ENCODE measurements at places on chromosomes 7 and 10.

DNA sequence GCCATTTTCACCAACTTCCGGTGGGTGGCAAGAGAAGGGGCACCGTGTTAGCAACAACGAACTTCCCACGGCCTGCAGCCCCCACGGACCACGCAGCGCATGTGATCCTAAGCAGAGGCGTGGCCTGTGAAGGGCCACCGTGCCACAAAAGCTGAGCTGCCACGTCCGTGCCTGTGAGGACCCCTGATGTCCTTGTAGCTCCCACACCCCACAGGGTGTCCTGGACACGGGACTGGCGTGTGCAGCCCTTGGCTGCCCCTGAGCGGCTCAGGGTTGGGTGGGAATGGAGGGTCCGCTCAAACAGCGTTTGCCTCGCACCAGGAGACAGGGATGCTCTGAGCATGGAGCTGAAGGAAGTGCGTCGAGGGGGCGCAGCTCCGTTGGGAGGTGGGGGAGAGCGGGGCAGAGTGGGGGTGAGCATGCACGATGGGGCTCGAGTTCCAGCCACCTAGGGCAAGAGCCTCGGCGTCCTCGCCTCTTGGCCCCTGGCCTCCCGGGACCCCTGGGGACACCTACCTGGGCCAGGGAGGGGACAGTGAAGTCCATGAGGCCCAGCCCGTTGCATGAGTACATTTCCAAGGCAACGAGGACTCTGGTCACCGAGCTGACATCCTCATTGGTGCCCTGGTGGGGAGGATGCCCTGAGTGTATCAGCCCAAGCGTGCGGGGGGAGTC is 33.6 kb downstream of the CFAP46 start:
- DNase-seq, result no peak

DNA sequence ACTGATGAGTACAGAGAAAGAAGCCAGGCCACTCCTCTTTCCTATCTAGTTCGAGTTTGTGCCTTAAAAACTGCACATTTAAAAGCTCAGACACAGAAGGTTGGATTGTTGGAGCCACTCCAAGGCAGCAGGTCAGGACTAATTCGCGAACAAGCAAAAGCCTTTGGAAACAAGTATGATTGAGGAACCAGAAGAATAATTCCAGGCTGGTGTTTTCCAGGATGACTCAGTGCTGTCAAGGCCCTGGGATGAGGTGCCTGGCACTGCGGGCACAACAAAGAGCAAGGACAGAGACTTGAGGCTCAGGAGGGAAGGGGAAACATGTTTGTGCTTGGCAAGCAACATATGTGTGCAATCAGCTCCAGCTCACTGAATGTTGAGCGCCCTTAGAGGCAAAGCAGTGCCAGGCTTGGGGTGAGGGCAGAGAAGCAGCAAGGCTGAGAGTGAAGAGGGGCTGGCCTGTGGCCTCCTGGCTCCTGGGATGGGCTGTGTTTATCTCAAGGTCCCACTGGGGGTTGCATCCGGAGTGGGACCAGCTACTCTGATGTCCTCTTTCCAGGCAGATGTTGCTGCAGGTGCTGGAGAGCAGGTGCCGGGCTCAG is 44.1 kb downstream of the VSTM4 start:
- no peak for DNase-seq

- DNase-seq, result peak; percentile 22
Observed at GRCh38 chr7:128162666-128163065, 78.4 kb upstream of the LEP start.

GRCh38 chr10:71255808-71256660 is 43.7 kb downstream of the UNC5B start:
- DNase-seq, result no peak

- DNase-seq, result peak; percentile 94
Observed at GRCh38 chr10:73940634-73941221, 29.8 kb downstream of the PLAU start.

GRCh38 chr10:90856964-90857634 is 740 bp downstream of the HTR7 start:
- peak; percentile 66 for DNase-seq

GRCh38 chr7:106022193-106022821 is 59.2 kb downstream of the CDHR3 start:
- peak; percentile 82 for DNase-seq

DNA sequence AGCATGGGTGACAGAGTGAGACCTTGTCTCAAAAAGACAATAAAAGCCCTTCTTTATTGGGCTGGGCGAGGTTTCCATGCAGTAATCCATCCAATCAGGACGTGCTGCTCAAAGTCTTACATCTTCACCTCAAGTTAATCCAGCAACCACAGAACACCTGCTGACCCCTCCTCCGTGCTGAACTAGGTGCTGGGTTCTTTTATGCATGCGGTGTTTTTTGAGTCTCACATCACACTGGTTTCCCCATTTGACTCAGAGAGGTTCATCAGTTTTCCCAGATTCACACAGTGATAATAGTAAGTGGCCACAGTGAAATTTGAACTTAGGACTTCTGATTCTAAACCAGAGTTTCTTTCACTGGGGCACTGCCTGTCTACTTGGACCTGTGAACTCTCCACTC is 58.3 kb upstream of the GTF2I start:
- no peak for DNase-seq

DNA sequence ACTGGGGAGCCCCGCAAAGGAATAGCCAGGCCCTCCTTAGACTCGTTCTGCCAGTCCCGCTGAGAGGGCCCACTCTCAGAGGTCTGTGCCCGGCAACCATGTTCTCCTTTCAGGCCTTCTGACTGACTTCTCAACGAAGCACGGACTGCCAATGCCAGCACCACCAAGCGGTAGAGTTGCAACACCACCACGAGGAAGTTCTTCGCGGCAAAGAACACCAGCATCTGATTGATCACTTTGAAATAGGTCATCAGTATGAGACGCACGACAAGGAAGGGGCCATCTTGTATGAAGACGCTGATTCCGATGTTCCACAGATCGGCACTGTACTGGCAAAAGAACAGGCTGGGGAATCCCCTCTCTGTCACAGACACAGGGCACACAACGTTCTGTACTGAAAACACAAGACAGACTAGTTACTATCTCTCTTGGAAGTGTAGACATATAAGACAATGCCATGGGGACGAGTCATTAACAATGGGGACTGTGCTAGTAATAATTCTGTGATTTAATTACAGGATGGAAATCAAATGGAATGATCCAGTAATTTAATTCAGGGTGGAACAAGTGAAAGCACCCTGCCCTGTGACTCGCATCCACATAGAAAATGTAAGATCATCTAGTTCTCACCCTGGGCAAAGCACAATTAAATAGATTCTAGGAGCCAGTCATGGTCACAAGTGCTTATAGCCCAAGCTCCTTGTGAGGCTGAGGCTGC is 42.7 kb downstream of the TMEM26 start:
- DNase-seq, result no peak

- peak; percentile 88 for DNase-seq
Observed at GRCh38 chr7:76020031-76020714, 25.8 kb upstream of the TMEM120A start.

GRCh38 chr7:115008465-115009114 is 86.7 kb downstream of the MDFIC start:
- peak; percentile 62 for DNase-seq

GRCh38 chr7:16086743-16087142 is 334.6 kb downstream of the CRPPA start:
- no peak for DNase-seq

DNA sequence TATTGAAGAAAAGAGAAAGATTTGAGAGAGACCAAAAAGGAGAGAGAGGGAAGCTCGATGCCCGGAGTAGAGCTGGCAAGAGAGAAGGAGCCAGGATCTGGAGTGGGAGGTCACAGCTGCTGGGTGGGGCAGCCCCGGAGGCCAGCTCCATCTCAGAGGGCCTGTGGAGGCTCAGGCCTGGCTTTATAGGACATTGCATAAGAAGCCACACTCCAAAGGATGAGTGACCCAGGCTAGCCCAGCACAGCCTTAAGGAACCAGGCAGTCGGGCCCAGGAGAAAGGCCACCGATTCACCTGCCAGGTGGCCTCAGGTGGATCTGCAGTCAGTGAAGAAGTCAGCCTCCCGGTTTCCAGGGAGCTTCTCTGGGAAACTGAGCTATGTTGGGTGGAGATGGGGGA is 676 bp downstream of the PLAC9 start:
- DNase-seq, result peak; percentile 22

DNA sequence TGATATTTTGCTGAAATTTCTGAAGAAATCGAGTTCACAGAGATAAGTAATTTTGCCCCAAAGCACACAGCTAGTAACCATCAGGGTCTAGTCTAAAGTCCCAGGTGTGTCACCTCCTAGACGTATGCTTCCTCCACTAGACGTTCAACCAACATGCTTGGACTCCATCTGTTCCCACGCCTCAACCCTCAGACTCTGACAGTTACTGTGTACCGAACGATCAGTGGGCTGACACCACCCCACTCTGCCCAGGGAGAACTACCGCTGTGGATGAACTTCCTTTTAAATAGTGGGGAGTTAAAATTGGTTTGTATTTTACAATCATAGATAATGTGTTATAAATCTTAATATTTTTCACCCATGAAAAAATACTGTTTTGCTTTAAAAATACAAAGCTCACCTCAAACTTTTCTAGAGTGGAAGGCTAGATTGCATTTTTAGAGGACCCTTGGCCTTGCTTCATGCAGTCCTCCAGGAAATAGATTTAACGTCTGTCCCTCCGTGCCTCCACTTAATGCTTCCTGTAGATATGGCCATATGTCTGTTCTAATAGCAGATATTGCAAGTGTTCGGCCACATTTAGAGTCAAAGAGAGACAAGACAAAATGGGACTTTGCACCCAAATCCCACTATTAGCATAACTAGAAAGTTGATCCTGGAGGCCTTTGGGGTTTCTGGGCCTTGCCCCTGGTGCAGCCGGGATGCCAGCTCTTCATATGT is 91.4 kb upstream of the ZPBP start:
- no peak for DNase-seq

- no peak for DNase-seq
Observed at GRCh38 chr10:20207653-20208052, 391.4 kb downstream of the PLXDC2 start.

DNA sequence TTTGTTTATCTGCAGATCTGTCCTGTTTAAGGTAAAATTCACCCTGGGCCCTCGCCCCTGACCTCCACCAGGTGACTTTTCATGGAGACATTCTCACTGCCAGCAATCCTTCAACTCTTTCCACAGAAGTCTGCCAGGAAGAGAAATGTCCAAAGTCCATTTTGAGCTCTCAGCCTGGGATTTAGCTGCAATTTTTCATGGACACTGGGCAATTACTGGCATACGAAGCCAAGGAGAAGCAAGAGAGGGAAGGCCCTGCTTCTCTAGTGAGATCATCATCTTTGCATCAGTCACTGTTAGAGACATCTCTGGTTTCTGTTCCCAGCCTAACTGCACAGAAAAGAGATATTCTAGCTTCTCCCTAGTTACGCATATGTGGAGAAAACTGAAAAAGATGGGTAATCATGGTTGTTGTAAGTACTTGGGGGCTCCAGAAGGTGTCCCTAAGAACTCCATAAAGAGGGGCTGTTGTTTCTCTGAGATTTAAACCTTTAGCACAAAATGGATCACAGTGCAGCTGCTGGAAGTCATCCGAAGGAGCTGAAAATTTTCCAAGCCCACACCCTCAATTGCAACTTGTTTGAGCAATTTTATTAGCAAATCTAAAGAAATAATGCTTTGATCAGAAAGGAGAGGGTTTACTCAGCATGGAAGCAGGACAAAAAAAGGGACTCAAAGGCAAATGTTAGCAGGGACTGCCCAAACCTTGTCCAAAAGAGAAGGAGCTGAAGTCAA is 168.9 kb downstream of the SNX10 start:
- DNase-seq, result no peak

DNA sequence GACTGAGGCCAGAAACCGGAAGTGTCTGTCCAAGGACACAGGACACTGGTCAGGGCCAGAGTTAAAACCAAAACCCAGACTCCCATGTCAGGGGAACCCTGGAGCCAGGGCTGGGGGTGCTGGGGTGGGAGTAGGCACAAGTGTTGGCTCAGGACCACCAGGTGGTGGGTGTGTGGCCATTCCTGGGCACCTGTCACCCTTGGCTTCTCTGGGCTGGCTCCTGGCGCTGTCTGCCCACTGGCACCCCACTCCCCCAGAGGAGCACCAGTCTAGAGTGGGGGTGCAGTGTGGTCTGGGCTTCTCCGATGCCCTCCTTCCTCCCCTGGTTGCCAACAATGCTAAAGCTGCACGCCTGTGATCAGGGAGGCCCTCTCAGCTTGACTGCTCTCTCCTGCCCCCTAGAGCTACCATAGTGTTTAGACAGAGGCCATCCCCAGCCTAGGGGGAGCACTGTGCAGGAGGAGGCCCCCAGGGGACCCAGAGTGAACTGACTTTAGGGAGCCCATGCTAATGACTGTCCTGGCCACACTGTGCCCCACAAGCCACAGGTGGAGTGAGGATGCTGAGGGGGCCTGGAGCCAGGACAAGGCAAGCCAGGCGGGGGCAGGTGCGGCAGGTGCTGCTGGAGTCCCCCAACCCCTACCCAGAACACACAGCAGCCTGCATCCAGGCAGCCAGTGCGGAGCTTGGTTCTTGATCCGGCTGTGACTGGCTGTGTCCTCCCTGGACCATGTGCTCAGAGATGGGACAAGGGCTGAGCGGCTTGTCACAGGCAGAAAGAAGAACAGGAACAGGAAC is 11.0 kb downstream of the RASGEF1A start:
- peak; percentile 65 for DNase-seq

- no peak for DNase-seq
Observed at GRCh38 chr10:100993986-100994708, 5.5 kb upstream of the LZTS2 start.

DNA sequence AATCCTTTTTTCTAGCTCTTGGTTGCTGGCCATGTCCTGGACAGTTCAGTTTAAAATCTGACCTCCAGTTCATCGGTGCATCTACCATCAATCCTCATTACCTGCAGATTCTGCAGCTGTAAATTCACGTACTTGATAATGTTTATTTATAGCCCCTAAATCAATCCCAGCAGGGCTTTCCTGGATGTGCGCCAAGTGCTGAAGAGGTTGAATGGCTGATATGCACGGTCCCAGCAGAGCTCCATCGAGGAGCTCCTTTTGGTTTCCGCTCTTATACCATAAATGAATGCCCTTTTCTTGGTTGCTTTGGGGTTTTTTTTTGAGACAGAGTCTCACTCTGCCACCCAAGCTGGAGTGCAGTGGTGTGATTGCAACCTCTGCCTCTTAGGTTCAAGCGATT is 91.2 kb upstream of the CCZ1B start:
- DNase-seq, result no peak

- peak; percentile 37 for DNase-seq
Observed at GRCh38 chr10:71085689-71086438, 126.5 kb upstream of the UNC5B start.

GRCh38 chr10:32990811-32991210 is 32.8 kb upstream of the ITGB1 start:
- no peak for DNase-seq

Data from activated effector memory CD4-positive, alpha-beta T cell treated with anti-CD3 and anti-CD28 coated beads, Interleukin-2, amount 50 U/mL, for 16 hours (primary cell).